NCI-H1694 (cell line): ENCODE measurements at places on chromosomes 7 and 10.

DNA sequence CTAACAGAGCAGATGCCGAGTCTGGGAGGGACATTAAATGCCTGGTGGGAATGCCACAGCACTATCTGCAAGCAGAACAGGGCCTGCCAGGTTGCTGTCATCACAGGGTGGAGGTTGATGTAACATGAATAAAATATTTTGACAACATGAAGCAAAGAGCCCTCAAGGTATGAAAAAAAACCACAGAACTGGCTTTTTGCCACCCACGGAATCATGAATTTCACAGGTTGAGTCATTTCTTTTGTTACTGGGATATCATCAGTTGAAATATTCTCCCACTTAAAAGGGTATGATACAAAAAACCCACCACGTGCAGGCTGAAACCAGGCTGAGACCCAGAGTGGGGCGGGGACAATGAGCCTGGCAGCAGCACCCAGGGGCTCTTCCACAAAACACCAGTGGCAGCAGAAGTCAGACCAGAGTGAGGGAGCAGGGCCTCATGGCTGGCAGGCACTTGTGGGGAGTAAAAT is 220.1 kb downstream of the TNS3 start:
- DNase-seq, result no peak

- DNase-seq, result no peak
Measured at GRCh38 chr7:36261019-36261754, 108.1 kb downstream of the EEPD1 start.

- DNase-seq, result no peak
Measured at GRCh38 chr10:50470345-50470744, 153.4 kb downstream of the SGMS1 start.

DNA sequence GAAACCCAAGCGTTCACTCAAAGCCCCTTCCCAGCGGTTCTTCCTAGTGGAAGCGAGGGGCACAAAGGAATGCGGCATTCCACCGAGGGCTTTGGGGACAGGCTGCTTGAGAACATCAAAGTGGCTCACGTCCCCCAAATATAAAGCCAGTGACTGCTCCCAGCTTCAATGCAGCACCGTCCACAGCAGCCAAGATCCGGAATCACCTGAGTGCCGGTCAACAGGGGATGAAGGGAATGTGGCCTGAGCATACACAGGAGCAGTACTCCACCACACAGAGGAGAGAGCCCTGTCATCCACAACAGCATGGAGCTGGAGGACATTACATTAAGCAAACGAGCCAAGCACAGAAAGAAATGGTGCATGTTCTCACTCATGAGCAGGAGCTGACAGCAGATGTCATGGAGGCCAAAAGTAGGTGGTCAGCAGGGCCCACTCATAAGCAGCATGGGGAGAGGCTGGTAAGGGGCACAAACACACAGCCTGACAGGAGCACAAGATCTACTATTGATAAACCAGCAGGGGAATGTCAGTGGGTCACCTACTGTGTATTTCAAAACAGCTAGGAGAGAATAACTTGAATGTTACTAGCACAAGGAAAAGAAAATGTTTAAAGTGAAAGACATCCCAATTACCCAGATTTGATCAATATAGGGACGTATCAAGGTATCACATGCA is 79.5 kb downstream of the DIP2C start:
- no peak for DNase-seq

- DNase-seq, result no peak
Measured at GRCh38 chr7:99210265-99210970, 2.5 kb upstream of the KPNA7 start.

GRCh38 chr10:42112331-42113157 is 525.8 kb downstream of the ZNF33B start:
- no peak for DNase-seq

DNA sequence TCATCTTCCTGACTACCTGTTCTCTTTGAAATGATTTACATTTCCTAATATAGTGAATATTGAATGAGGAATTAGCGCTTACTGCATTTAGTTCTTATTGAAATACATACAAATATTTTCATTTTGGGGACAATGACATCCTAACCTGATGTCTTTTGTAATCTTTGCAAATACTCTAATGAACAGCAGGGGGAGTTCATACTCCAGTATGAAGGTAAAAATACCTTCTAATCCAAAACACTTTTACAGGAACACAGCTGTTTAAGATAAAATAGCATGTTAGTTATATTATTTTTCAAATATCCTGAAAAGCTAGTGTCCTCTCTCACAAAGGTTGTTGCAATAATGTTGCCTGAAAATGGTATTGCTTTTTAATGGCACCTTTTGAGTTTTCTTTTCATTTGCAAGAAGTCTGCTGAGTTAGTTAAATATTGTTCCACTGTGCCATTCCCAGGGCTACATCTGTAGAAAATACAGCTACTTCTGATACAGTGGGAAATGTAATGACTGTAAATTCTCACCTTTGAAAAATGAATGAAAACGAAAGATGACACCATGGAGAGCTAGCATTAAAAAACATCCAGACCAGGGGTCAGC is 400.0 kb downstream of the PHF14 start:
- peak; percentile 47 for DNase-seq

DNA sequence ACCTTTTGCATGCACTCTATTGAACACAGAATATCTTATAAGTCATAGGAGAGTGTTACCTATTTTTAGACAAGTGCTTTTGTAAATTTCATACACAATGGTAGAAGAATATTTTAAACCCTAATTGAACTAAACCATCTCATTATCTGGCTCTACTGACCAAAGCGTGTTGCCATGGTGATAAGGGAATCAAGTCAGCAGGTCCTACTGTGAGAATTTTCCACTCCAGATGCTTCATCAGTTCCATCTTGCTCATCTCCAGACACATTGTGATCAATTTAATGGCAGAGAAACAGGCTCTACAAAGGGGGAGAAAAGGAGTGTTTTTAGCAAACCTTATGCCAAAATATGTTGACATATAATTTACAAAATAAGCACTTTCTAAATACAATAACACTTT is 621.9 kb upstream of the GHITM start:
- DNase-seq, result no peak

DNA sequence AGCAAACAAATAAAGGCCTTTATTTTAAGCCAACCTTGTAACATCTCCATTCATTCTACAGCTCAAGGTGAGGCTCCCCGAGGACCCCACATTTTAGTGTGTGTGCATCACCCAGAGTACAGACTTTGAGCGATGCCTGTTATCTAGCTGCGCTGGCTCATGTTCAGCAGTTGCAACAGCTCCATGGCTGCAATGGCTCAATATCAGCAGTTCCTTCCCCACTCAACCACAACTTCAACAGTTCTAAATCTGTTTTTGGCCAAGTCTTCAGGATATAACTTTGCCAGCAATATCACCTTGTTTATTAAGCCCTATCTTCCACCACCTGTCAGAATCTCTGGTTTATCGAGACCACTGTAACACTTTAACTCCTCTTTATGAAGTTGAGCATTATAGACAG is 95.8 kb downstream of the WNT2 start:
- no peak for DNase-seq

DNA sequence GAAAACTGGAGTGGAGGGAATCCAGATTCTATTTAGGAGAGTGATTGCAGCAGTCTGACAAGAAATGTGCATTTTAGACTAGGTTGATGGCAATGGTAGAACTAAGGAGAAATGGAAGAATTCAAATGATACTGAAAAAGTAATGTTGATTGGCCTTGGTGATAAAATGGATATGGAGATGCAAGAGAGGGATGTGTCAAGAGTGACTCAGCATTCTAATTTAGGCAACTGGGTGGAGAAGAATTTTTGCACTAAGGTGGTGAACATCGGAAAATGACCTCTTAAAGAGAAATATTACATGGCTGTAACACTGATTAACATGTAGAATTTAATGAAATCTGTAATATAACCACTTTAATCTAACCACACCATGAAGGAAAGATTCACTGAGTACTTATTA is 806.5 kb downstream of the PHTF2 start:
- no peak for DNase-seq
